ENCODE measurements at places on chromosomes 4 and X.

DNA sequence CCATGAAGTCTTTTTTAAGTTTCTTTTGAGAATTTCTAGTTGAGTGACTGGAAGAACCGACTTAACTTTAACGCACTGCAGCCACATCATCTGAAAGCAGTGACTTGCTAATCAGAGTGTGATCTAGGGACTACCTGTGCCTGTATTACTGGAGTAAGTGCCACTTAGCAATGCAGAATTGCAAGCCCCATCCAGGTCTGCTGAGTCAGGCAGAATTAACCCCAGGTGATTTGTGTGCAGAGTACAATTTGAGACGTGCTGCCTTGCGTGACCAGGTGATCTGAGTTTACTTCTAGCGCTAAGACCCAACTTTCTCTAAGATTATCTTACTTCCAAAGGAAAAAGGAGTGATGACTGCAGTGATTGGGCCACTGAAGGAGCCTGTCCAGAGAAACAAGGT, 85.3 kb downstream of the CLCN4 start:
- no peak for DNase-seq

GRCh38 chr4:148443512-148444295, 1.5 kb upstream of the NR3C2 start:
- peak; percentile 36 for DNase-seq

- DNase-seq: no peak
Observed at GRCh38 chr4:33711826-33712225, 2532.5 kb downstream of the ARAP2 start.

GRCh38 chr4:76751612-76752343, 146.2 kb downstream of the SOWAHB start:
- no peak for DNase-seq

- DNase-seq: no peak
Observed at GRCh38 chr4:88705805-88706492, 8.3 kb upstream of the NAP1L5 start.

GRCh38 chrX:153614818-153615217, 15.9 kb upstream of the CCNQ start:
- DNase-seq: no peak

DNA sequence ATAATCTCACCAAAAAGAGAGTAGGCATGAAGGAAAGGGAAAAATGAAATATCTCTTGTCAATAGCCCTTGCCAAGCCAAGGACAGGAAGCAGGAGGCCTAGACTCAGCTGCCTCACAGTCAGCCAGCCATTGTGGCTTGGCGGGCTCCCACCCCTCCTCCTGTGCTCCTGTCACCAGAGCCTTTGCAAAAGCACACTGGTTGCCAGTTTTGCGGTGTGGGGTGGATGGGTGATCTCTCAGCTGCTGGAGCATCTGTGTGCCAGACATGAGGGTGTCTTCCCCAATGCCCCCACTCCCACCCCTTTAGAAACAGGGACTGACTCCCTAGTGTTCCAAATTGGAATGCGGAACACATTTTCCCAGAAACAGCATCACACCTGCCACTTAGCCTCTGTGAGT, 26.1 kb downstream of the ARHGEF6 start:
- DNase-seq: no peak

GRCh38 chrX:120377715-120378114, 15.8 kb downstream of the ATP1B4 start:
- DNase-seq: no peak

DNA sequence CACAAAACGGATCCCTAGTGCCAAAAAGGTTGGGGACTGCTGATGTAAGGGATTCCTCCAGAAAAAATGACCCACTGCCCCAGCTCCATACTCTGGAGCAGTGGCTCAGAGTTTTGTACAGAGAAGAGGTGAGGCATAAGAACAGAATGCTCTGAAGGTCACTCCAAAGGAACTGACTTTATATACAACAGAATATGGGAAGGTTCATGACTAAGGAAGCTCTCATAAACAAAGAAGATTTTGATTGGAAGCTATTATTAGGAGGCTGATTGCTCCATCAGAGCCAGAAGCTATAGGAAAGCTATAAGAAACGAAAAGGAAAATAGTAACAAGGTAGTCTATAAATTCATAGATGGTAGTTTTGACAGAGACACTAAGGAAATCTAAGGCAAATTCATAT, 203.1 kb downstream of the SLC7A11 start:
- no peak for DNase-seq

- DNase-seq: no peak
Observed at GRCh38 chr4:151753056-151753455, 7.8 kb downstream of the GATB start.

GRCh38 chr4:176850436-176850835, 57.7 kb upstream of the VEGFC start:
- DNase-seq: no peak

- no peak for DNase-seq
Observed at GRCh38 chr4:1984406-1985191, 24.2 kb downstream of the NELFA start.

DNA sequence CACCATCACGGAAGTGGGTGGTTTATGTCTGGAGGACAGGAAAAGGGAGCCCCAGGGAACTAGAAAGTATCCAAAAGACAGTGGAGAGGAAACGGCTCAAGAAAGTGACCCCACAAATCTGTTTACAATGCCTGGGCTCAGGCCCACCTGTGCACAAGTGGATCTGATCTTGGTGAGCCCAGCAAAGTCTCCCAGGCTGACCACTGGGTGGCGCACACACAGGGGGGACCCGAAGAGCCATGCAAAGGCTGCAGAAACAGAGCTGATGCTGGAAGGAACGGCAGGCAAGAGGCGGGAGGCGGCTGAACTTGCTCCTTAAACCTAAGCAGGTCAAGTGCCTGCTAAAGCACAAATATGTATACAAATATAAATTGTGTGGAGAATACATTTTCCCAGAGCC, 9.6 kb downstream of the HAUS7 start:
- peak; percentile 24 for DNase-seq

DNA sequence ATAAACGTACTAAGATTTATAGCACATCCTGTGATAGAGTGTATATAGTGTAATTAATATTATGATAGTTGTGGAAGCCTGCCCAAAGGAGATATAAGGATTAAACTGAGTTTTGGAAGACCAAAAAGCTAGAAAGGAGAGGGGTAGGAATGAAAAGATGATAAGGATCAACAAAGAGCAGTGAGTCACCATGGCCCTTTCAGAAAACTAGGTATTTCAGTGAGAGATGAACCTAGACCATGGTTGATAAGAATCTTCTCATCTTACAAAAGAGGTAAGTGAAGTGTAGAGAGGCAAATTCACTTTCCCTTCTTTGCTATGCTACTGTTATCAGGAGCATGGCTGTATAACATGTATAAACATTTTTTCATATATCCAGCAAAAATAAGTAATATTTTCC, 133.8 kb upstream of the PLAC1 start:
- DNase-seq: no peak

- DNase-seq: no peak
Observed at GRCh38 chr4:3865986-3866812, 100.0 kb downstream of the ADRA2C start.

GRCh38 chr4:24632011-24632410, 47.7 kb upstream of the DHX15 start:
- no peak for DNase-seq

- DNase-seq: no peak
Observed at GRCh38 chr4:79682161-79682560, 274.1 kb upstream of the GK2 start.

DNA sequence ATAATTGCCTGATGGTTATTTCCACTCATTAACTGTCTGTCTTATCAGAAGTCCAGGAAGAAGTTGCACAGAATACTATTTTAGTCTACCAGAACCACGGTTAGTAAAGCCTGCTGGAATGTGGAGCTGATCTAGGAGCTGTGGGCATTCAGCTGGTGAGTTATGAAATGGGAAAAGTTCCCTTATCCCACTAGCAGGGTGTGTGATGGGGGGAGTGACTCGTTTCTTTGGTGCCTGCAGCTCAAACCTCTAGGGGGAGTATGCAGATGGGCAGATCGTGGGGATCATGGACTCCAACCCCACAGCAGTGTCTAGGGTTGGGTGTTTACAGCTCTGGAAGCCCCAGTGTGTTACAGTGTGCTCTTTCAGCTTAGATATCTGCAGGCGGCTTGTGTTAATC, 305.7 kb upstream of the BOD1L1 start:
- DNase-seq: no peak

DNA sequence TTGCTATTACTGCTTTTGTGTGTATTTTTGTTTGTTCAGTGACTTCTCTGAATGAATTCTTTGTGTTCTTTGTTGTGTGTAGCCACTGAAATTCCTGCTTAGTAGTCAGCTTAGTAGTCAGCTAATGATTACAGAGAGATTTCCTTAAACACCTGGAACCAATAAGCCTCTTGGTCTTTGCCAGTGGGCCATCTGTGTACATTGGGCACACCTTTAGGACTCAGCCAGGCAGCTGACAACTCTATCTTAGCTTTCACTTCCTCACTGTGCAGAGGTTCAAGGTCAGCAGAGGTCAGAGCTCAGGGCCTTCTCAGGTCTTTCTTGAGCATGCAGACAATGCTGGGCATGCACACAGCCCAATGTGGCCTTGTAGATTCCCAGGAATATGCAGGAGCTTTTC, 59.3 kb downstream of the RWDD4 start:
- DNase-seq: no peak

GRCh38 chrX:103211012-103211715, 3.7 kb upstream of the BEX4 start:
- peak; percentile 0 for DNase-seq

DNA sequence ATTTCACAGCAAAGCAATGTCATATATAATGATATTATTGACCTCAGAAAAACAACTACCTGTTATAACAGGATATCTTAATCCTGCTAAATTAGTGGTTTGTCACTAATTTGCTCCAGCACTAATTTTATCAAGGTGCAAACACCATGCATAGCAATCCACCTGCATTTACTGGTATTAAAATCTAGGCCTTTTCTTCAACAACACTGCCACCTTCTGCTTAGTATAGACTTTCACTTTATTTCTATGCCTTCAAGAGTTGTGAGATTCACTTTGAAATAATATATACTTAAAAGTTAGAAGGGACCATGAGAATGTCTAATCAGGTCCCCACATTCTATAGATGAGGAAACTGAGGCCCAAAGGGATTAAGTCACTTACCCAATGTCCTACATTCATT, 82.1 kb upstream of the IQCM start:
- no peak for DNase-seq

GRCh38 chrX:107135049-107135964, 16.7 kb upstream of the RBM41 start:
- DNase-seq: peak; percentile 14

GRCh38 chr4:17009871-17010367, 111.5 kb upstream of the LDB2 start:
- no peak for DNase-seq

DNA sequence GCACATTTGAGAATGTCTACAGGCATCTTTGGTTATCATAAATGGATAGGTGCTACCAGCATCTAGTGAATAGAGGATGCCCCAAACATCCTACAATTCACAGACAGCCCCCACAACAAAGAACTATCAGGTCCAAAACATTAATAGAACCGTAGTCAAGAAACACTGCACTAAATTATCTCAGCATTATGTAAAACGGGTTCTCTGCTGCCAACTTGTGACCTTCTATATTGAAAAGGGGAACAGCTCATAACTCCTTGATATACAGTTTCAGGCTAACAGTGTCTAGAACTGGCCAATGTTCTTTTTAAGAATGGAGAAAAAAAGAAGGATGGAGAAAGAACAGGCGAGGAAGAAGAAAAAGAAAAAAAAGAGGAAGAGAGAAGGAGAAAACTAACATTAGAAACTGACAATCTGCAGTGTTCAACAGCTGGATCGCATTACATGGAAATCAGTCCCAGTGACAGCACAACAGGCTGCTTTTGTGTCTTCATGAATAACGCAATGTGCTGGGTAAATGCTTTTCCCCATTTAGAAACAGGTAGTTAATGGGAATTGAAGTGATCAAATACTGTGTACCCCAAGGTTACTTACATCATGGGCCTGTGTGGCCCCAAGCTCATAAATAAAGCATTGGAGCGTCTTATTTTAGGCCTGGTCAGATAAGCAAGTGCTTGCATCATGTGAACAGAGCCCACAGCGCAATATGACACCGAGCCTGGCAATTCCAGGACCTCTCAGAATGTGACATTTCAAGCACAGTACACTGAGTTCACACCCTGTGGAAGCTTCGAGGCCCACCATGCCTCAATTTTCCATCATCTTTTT, 339.5 kb downstream of the DHX15 start:
- no peak for DNase-seq

GRCh38 chr4:186657764-186658163, 65.9 kb downstream of the FAT1 start:
- no peak for DNase-seq

GRCh38 chrX:146934256-146934655, 119.7 kb upstream of the CXorf51A start:
- DNase-seq: no peak

DNA sequence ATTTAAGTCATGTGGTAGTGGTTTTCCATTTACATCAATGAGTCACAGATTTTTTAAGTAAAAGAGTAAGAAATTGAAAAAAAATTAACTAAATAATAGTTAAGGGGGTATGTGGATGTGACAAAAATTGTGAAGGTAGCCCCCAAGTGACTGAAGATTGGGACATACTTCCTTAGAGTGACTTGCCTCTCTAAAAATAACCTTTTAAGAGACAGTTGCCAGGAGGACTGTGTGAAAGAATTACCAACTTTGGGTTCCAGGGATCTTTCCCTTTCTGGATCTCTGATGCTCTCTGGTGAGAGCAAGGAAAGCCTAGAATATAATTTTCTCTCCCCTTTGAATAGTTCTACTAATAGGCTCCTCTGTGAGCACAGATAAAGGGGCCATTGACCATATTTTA, 42.7 kb downstream of the NHSL2 start:
- DNase-seq: no peak

DNA sequence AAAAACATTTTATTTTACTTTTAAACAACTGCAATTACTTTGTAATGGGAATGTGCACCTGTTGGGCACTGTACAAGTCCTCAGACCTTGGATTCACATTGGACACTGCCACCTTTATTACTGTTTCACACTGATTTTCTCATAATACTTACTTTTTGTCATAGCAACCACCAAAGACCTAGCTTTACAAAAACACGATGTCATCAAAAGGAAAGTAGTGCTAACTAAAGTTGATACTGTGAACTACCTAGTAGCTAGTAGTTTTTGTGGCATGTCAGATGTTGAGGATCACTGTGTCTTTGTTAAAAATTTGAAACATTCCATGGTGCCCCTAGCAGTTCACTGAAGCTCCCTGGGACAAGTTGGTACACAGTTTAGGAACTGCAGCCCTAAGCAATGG, 62.9 kb upstream of the HOPX start:
- no peak for DNase-seq

DNA sequence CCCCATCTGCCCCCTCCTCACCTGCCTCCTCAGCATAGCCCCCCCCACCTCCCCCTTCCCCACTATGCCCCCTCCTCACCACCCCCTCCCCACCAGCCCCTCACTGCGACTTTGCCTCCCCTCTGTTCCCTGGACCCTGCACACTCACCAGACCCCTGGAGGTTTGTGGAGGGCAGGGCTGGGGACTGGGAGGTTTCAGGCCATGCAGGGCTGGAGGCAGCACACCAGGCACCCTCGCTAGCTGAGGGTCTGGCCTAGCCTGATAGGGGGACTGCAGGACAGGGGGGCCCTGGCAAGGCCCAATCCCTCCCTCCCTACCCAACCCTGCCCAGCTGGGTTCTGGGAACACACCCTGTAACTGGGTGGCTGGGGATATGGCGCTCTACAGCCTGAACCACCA, 28.0 kb downstream of the TACC3 start:
- DNase-seq: no peak

Data from stimulated activated naive CD4-positive, alpha-beta T cell treated with Interleukin-2 at 50 U/mL for 16 hours (primary cell).